ENCODE measurements at places on chromosomes 7 and 10.

GRCh38 chr10:20767028-20767427 lies 130.1 kb downstream of the NEBL start:
- no peak for DNase-seq

DNA sequence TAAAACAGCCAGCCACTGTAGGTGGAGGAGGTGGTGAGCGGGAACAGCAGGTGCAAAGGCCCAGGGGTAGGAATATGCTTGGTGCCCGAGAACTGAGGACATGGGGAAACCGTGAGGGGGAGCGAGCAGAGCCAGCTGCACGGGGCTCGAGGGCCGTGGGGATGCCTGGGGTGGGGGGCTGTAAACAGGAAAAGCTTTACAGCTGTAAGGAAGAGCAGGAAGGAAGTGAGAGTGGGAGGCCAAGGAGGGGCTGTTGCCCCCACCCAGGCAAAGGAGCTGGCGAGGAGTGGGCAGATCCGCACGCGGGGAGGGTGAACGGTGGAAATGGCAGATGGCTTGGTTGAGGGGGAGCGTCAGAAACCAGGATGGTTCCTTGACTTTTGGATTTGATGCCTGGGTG lies 34.4 kb downstream of the ZMIZ1 start:
- DNase-seq = no peak

- DNase-seq = no peak
Measured at GRCh38 chr10:1411451-1411850, 325.9 kb downstream of the ADARB2 start.

- no peak for DNase-seq
Measured at GRCh38 chr10:11677480-11677879, 64.7 kb upstream of the ECHDC3 start.

GRCh38 chr10:49089557-49090188 lies 25.6 kb downstream of the VSTM4 start:
- no peak for DNase-seq

DNA sequence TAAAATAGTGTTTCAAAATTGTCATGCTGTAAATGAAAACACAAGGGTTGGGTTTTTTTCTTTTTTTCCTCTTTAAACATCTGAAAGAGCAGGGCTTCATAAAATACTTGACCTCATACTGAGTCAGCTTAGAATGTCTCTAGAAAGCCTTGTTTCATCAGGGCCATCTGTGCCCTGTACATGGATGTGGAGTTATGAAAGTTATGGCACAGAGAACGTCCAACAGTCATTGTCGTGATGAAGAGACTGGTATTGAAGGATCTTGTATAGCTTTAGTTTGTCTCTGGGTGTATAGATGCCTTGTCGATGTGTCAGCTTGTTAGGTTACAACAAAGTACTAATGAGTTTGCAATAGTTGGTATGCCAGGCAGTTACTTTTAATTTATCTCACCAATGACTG lies 127.3 kb downstream of the FAM204A start:
- DNase-seq = no peak

GRCh38 chr10:69644658-69645295 lies 14.7 kb downstream of the FAM241B start:
- DNase-seq = peak; percentile 82

DNA sequence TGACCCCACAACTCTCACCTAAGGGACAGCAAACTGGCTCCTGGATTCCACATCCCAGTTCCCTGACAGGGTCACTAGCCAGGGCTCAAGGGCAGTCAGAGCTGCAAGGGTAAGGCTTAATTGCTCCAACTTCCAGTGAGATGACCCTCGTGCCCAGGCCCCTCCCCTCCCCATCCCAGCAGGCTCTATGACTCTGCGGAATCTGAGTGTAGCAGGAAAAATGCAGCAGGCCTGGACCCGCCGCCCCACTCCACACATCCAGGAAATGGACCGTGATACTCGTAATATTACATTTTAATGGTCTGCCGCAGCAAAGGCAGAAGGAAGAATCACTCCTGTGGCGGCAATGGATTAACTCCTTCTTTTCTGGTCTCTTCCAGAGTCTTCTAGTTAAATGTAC lies 91.7 kb upstream of the CHST15 start:
- DNase-seq = no peak

GRCh38 chr10:111944331-111944730 lies 239.2 kb downstream of the GPAM start:
- peak; percentile 4 for DNase-seq

All from neural progenitor cell (in vitro differentiated cells).